Activated naive CD8-positive, alpha-beta T cell treated with anti-CD3 and anti-CD28 coated beads, Interleukin-2, amount 10 ng/mL, durations not matched to agents 7 days and 5 days (primary cell): ENCODE measurements at places on chromosomes 5 and 9. TPM values are rescaled to one million over a fixed set of nuclear protein-coding genes. Genes with fewer than 3 reads are reported as not detected.
A peak's percentile ranks its signal among the peaks of the same experiment; 100 is the strongest.

The PCDHB16 gene
- total RNA-seq, result not detected

- H3K4me1 ChIP-seq, result no peaks in the 10 kb centered on the region
- no peaks in the 10 kb centered on the region for H3K27me3 ChIP-seq
- H3K4me3 ChIP-seq, result no peak overlapping the region
- DNase-seq, result no peak
- no peak overlapping the region for H3K27ac ChIP-seq
These were observed 203.6 kb downstream of the ELAVL2 start for GRCh38 chr9:23622396-23622795.

DNA sequence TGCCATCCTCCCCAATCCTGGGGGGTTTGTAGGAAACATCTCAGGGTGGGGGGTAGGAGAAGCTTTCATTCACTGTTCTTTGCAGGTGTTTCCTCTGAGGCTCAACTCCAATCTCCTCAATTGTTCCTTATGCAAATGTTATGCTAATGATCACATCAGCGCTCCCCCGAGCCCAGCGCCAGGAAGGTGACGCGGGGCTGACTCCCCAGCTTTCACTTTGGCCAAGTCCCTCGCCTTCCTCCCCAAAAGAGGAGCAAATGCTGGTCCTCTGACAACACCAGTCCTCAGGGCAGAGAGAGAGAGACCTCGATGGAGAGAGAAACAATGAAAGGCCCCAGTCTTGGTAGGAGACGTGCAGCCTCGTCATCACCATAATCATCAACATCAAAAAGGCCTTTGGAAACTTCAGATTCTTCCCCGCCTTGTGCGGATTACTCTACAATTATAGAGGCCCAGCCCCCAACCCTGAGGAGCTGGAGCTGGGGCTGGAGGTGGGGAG is 39.1 kb downstream of the PCDH1 start:
- no peak overlapping the region for H3K4me3 ChIP-seq
- H3K4me1 ChIP-seq, result peaks cover 8% of the 10 kb centered on the region
- no peaks in the 10 kb centered on the region for H3K36me3 ChIP-seq
- H3K27ac ChIP-seq, result no peak overlapping the region
- peaks cover 18% of the 10 kb centered on the region for H3K27me3 ChIP-seq

The ZNG1E gene
- 43.8 TPM for total RNA-seq

GRCh38 chr5:123448017-123448617 is 24.9 kb upstream of the CEP120 start:
- no peaks in the 10 kb centered on the region for H3K36me3 ChIP-seq
- H3K27me3 ChIP-seq, result no peaks in the 10 kb centered on the region
- H3K27ac ChIP-seq, result peak overlapping the region; percentile 22

The DDX4 gene
- total RNA-seq, result 1.2 TPM

- peaks cover 43% of the 10 kb centered on the region for H3K27me3 ChIP-seq
- no peak overlapping the region for H3K4me3 ChIP-seq
- DNase-seq, result no peak
- peaks cover 12% of the 10 kb centered on the region for H3K4me1 ChIP-seq
- H3K27ac ChIP-seq, result no peak overlapping the region
These were observed 3.2 kb downstream of the WHRN start for GRCh38 chr9:114501796-114502682.

DNA sequence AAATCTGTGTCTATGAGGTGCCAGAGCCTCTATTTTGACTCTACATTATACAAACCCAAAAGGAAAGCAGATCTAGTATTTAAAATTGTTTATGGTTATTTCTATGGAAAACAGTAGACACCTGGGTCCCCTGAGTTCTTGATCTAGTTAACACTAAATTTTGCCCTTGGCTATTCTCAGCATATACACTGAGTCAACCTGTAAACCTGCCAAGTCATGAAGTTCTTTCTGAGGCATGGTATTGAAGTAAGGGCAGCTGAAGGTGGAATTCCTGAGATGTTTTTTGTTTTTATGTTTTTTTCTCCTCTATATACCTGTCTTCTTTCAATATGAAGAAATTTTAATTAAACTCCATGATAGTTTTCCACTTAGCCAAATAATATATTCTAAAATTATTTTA is 120.2 kb downstream of the PDE4D start:
- H3K4me3 ChIP-seq, result no peak overlapping the region
- peaks cover 1% of the 10 kb centered on the region for H3K4me1 ChIP-seq
- no peaks in the 10 kb centered on the region for H3K36me3 ChIP-seq
- peaks cover 26% of the 10 kb centered on the region for H3K27me3 ChIP-seq

The C7 gene
- total RNA-seq, result not detected

The PCYOX1L gene
- total RNA-seq, result 35.7 TPM

The SH2D3C gene
- 67.1 TPM for total RNA-seq

- no peaks in the 10 kb centered on the region for H3K36me3 ChIP-seq
- H3K4me1 ChIP-seq, result peaks cover 1% of the 10 kb centered on the region
- H3K4me3 ChIP-seq, result no peak overlapping the region
- DNase-seq, result no peak
These were observed 179.7 kb upstream of the ANKRD55 start for GRCh38 chr5:56412601-56413379.

The PNPLA7 gene
- 5.6 TPM for total RNA-seq

DNA sequence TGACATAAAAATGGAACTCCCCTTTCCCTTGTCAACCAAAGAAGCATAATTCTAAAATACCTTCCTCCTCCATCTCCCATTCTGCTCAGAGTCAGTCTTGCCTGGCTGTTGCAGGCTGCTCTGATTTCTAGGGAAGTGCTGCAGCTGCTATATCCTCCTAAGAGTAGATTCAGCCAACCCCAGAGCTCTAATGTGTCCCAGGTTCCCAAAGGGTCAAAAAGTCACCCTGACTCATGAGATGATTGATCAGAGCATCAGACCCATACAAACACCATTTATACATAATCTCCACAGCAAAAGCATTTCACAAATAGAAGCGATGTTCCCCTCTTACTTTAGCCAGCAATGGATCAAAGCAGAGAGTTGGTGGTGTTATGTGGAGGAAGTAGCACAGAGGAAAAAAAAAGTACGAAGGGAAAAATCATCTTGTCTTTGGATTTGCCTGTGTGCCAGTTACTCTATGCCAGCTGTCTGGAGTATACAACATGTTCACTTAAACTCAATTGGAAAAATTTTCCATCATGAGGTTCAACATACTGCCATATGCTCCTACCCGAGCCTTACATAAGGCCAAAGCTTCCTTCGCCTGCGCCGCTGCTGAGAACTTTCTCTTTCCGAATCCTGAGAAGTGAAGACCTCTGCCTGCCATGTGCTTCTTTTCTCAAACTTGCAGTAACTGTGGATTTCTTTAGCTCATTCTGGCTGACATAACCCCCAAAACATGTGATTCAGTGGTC is 258.0 kb downstream of the TLE4 start:
- no peaks in the 10 kb centered on the region for H3K36me3 ChIP-seq
- H3K27ac ChIP-seq, result no peak overlapping the region
- H3K4me3 ChIP-seq, result no peak overlapping the region

- H3K4me3 ChIP-seq, result no peak overlapping the region
- H3K27me3 ChIP-seq, result no peaks in the 10 kb centered on the region
- no peak for DNase-seq
- H3K36me3 ChIP-seq, result no peaks in the 10 kb centered on the region
These were observed 162.9 kb upstream of the FTMT start for GRCh38 chr5:121688781-121689180.
